IPS-NIHi11 (cell line): ENCODE measurements at places on chromosomes 2 and 18.
A peak's percentile ranks its signal among the peaks of the same experiment; 100 is the strongest.

GRCh38 chr2:85243101-85244072 is 84.4 kb downstream of the TGOLN2 start:
- DNase-seq, result peak; percentile 74

DNA sequence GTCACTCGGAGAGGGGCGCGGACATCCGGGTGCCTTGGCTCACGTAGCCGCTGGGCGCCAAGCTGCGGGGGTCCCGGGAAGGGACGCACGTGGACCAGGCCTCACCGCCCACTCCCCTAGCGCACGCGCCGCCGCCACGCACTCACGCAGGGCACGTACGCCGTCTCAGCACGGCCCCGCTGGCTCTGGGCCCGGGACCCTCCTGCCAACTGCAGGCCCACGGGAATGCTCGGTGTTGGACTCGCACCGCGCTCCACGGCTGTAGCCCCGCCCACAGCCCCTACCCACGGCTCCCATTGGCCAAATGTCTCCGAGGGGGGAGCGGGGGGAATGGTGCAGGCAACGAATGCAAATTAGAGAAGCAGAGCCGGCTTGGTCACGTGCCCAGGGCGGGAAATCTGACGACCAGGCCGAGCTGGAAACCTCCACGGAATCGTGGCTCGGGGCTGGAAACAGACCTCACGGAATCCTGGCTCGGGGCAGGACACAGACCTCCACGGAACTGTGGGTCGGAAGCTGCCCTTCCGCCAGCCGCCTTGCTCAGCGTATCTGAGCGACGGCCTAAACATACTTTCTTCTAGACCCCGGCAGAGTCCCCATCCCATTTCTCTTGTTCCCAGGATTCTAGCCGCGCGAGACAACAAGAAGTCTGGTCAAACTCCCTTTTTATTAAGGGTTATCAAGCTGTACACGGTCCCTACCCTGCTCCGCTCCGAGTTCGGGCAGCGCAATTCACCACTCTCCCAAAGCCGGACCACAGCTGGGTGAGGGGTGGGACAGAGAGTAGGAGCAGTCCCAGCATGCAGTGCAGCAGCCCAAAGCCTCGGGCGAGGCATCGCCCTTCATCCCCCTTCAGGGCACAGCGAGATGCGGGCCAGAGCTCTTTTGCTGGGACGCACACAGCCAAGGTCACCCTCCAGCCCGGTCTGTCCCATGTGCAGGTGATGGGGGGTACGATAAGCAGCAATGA is at the start of gene ABCB6:
ABCB6 (minus strand) TSS at position 227 of the 970 bp plus-strand sequence. CDS start 285 bp downstream, outside the sequence.
- DNase-seq, result peak; percentile 95

DNA sequence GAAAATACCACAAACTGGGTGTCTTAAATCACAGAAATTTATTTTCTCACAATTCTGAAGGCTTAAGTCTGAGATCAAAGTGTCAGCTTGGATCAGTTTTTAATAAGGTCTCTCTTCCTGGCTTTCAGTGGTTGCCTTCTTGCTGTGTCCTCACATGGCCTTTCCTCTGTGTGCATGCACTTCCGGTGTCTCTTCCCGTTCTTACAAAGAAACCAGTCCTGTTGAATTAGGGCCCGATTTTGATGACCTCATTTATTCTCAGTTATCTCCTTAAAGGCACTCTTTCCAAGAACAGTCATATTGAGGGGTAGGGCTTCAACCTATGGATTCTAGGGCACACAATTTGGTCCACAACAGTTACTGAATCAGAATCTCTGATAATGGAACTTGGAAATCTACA is 5.4 kb upstream of the XIRP2 start:
- DNase-seq, result no peak

DNA sequence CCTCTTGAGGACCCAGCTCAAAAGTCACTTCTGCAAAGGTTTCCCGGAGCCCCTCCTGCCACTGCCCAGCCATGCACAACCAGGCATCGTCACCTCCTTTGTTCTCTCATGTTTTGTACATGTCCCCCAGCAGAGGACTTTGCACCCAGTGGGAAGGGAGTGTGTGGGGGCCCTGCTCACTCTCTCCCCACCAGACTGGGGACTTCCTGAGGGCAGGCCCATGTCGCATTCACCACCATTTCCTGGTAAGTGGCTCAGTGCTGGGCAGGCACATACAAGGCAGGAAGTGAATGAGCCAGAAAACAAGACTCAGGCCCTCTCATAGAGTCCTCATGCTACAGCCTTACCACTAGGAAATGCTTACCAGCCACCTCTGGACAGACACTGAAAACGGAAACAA is 18.9 kb downstream of the MRPL35 start:
- DNase-seq, result no peak

- no peak for DNase-seq
These were observed 79.2 kb downstream of the SLC25A12 start for GRCh38 chr2:171814883-171815282.

DNA sequence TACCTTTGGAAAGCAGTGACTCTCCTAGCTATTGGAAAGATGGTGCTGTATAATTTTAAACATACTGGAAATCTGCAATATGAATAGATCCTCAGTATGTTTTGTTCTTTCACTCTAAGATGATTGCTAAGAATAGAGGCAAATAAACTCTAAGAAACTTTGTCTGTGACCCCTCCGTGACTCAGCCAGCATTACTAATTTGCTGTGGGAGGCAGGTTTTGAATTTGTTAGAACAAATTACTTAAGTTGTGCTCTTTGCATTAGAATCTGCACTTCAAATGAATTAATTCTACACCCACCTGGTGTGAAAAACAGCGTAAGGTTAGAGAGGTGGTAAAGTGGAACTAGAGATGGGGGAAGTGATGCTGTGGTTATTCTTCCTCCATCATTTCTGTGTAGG is 142.2 kb downstream of the RAPGEF4 start:
- no peak for DNase-seq

DNA sequence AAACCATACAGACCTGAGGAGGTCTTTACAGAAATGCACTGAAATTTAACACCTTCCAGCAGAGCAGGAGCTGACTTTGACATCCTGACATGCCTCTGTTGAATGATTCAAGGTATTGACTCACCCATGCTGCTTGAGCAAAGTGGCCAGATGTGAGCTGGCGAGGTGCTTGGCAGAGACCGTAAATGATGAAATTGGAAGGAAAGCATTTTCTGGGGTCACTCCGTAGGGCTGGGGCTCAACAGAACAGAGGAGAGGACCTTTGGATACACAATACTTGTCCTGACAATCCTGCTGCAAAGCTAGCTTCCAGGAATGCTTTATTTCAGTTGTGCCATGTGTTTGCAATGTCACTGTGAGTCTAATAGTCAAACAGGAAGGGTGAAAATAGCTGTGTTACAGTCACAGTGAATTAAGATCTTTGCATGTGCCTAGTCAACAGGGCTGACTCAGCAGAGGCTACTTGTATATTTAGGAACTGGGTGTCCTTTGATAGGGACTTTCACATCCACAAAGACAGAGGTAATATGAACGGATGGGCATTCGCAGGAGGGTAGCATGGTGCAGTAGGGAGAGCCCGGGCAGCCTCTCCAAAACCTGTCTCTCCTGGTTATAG is 31.6 kb upstream of the NCK2 start:
- DNase-seq, result no peak

DNA sequence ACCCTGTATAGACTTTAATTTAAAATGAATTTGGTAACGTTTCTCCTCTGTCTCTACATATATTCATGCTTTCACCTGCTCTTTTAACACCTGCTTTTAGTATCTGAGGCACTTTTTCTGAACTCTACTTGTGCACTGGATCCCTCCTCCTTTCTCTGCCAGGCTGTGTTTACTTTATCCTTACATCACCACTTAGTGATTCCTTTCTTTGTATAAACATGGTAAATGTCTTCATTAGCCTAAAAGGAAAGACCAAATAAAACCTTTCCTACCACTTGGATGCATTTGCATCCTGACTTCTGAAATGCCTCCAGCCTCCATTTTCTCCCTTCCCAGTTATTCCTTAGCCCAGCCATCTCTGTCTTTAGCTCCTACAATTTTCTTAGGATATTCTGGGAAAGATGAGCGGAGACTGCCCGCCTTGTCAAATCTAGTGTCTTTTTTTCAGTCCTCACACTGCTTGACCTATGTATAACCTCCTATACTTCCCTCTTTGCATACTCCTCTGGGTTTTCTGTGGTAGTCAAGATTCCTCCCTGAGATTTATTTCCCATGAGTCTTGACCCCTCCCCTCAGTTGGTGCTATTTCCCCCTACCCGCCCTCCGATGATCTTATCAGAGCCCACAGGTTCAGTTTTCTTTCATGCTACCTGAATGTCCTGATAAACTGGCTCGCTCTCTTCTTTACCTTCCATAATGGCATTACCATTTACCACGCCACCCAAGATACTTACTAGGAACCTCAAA is 44.8 kb downstream of the REL start:
- DNase-seq, result no peak

GRCh38 chr2:99640635-99641151 is 150.9 kb upstream of the REV1 start:
- no peak for DNase-seq

GRCh38 chr2:189876271-189876670 is 92.0 kb downstream of the PMS1 start:
- no peak for DNase-seq

DNA sequence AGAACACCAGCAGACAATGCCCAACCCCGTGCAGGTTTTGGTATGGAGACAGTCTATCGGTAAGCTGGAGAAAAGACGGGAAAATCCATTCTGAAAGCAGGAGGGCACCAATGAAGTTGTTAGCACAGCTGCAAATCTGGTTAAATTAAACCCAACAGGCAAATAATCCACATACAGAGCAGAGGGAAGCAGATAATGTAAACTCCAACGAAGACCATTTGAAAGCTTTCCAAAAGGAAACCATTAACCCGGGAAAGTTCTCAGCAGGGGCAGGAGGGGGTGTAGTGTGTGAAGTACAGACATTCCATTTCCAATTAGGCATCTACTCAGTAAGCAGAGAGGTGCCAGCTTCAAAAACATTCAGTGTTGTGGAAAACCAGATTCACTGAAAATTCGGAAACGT is 10.3 kb downstream of the EDAR start:
- DNase-seq, result peak; percentile 42

DNA sequence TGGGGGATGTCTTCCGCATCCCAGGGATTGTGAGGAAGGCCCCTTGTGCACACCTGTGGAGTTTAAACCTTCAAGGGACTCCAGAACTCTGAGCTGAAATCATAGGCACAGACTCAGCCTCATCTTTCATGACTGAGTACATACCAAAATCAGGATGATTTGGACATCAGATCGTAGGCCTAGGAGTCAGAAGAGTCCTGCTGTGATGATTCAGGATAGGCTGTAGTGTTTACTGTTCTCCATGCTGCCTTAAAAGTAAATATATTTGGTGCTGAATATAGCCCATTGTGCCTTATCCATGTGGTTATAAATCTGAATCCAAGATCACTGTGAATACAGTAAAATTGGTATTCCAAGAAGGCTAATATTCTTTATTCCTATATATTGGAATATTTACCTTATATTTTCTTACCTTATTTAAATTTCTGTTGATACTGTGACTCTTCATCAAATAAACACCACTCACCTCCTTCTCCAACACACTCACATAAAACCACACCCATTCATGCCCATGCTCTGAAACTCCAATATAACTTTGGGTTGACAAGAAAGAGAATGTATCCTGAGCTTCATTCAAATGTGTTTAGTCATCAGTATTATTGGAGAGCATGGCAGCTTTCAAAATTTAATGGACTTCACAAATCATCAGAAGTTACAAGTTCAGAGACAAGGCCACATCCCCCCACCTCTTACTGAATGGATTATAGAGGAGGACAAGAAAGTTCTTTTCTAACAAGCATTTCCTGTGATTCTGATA is 561.4 kb upstream of the LINC00305 start:
- DNase-seq, result no peak

DNA sequence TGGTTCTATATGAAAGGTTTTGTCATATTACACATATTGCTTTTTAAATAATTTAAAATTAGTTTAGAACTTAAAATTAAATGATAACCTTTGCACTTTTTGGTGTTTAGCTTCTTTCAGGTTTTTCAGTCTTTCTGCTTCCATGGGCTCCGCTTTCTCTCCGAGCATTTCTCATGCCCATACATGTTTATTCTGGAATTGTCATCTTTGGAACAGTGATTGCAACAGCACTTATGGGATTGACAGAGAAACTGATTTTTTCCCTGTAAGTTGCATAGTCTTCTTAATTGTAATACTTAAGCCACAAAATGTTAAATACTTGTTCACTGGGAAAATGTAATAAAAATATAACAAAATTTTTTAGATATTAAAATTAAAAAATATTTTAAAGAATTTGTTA is 31.0 kb downstream of the CYBRD1 start:
- no peak for DNase-seq

- no peak for DNase-seq
These were observed 1257.5 kb upstream of the ACVR2A start for GRCh38 chr2:146587291-146587713.

DNA sequence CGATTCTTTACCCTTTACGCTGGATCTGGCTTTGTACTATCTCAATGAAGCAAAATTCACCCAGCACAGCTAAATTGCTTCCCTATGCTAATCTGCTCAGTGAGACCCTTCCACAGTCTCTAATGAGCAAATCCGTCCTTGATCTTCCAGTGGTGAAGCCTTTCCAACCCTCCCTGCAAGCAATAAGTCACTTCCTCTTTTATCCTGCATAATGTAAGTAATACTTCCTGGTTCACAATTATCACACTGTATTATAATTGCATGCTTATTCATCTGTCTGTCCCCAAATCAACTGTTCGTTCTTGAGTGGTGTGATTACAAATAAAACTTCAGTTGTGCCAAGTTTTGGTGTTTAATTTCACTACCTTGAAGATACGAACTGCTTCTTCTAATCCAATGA is 404.0 kb downstream of the ADCYAP1 start:
- DNase-seq, result no peak

DNA sequence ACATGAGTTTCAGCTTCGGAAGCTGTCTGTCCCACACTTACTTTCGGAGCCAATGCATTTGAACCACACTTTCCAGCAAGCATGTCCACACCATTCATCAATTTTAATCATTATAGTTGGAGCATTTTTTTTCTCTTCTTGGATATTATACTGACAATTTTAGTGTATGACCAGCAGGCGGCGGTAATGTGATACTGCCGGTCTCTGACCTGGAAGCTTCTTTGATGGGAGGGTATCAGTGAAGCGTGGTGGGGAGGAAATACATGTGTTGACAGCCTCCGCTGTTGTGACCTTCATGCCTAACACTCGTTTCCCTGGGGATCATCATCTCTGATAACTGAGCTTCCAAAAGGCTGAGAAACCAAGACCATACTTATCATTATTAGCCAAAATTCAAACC is 231.7 kb downstream of the GBX2 start:
- DNase-seq, result peak; percentile 72

DNA sequence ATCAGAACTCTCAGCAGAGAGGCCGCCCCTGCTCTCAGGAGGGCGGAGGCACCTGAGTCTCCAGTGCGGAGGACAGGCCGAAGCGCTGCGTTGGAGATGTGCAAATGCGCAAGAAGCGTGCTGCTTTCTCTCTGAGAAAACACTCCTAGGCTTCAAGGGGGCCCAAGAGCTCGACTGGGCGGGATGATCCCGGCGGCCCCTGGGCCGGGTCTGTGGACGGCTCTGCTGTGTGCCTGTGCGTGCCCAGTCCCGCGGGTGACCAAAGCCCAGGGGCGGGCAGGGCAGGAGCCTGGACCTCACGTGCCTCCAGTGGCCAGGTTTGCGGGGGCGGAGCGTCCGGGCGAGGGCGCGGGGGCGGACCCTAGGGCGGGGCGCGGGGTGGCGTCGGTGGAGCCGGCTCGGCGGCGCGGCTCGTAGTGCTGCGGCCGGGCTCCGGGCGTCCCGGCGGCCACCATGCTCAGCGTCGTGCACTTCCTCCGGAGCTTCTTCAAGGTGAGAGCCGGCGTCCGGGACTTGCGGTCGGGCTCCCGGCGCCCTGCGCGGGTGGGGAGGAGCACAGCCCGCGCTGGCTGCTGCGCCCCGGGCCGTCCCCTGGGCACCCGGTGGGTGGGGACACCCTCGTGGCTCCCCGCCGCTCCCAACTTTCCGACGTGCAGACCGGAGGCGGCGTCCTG is at the start of gene ARHGEF4:
ARHGEF4 (plus strand) TSS at position 414 of the 674 bp plus-strand sequence; CDS start at position 454, 40 bp downstream.
- peak; percentile 97 for DNase-seq

GRCh38 chr2:122525336-122525735 is 769.9 kb downstream of the TSN start:
- DNase-seq, result no peak
